NCI-H524 treated with DMSO at 0.1 percent for 48 hours (cell line): ENCODE measurements at places on chromosomes 16 and 17.

- DNase-seq, result no peak
These were observed 7.5 kb downstream of the RFFL start for GRCh38 chr17:35056013-35056412.

GRCh38 chr16:79943736-79944135 lies 343.2 kb upstream of the MAF start:
- DNase-seq, result no peak

GRCh38 chr17:3699951-3700350 lies 4.0 kb upstream of the P2RX5 start:
- no peak for DNase-seq

DNA sequence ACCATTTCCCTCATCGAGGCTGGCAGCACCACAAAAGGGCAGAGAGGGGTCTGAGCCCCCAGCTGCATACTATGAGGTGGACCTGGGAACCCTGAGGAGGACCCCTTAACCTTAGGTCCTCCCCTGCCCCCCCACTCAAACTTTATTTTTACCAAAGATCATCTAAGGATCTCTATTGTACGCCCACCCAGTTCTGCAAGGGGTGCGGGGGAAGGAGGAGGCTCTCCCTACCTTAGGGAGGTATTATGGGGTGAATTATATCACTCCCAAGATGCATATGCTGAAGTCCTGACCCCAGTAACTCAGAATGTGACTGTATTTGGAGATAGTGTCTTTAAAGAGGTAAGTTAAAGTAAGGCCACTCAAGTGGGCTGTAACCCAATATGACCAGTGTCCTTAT lies 26.8 kb upstream of the EMP2 start:
- no peak for DNase-seq

DNA sequence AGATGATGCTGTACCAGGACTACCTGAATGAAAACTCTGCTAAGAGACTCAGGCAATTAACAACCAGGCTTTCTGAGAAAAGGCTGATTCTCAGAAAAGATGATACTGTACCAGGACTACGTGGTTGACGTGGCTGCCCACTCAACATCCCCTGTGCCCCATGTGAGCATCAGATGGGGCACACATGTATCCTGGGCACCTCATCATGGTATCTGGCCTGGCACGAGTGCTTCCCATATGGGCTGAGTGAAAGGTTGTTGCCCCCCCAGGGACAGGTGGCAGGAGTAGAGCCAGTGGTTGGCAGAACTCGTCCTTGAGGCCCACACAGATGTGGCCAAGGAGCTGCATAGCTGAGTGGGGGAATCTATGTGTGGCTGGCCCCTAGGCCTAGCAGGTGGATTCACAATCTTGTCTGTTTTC lies 3.5 kb upstream of the CES4A start:
- no peak for DNase-seq

DNA sequence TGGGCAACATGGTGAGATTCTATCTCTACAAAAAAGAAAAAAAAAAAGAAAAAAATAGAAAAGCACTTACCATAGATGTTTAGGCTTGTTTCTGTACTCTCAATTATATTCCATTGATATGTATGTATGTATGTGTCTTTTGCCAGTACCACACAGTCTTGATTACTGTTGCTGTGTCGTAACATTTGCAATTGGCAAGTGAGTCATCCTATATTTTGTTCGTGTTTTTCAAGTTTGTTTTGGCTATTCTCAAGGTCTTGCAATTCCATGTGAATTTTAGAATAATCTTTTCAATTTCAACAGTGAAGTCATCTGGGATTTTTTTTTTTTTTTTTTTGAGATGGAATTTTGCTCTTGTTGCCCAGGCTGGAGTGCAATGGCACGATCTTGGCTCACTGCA lies 19.3 kb downstream of the SPECC1 start:
- no peak for DNase-seq

DNA sequence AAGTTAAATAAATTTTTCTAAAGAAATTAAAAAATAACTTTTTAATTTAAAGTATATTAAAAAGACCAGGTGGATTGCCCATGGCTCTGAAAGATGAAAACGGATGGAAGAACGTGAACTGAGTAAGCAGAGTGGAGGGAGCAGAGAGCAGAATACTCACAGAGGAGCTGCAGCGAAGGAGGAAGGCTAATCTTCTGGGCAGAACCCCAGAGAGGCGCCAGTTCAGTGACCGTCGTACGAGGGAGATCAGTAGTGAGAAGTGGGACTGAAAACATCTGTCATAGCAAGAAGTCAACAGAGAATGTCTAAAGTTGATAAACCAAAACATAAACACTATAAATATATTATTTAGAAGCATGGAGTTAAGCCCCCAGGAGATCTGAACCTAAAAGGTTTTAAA lies 34.9 kb downstream of the UBE2G1 start:
- peak; percentile 3 for DNase-seq

DNA sequence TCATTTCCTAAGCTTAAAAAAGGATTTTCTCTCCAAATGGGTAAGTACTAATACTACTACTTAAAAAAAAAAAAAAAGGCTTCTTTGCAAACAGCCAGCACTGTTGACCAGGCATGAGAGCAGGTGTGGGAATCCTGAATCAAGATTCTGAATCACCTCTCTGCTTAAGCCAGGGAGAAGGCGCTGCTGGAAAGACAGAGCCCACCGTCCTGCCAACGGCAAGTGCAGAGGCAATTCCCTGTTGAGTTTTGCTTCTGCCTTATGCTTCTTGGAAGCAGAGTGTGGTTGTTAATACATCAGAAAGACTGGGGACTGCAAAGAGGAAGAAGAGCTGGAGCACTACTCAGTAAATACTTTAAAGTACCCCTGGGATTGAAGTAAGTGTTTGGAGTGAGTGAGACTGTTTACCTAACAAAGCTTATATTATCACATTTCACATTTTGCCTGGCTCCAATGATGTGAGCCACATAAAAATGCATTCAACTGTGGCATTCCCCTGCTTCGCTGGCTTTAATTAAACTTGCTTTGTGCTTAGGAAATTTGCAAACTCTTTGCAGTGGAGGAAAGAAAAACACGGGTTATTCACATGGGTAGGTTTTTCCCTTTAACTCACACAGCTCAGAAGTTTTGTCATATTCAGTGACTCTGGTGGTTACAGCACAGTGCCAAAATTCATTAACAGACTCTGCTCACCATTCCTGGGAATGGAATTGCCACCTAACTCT lies 86.0 kb upstream of the KIF2B start:
- DNase-seq, result no peak

DNA sequence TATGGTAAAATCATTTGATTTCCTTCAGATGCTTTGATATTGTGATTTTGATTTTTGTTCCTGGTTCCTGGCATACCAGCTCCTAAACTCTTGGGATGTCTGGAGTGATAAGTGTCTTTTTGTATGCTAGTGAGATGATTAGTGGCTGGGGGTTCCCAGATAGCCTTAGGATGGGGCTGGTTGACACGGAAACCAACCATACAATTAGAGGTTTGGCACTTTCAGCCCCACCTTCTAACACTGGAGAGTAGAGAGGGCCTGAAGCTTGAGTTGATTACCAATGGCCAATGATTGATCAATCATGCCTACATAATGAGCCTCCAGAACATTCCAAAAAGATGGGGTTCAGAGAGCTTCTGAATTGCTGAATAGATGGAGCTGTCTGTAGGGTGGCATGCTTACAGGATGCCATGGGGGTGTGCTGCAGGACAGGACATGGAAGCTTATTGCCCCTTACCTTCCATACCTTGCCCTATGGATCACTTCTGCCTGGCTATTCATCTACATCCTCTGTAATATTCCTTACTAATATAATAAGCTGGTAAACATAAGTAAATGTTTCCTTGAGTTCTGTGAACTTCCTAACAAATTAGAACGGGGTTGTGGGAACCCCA lies 22.8 kb downstream of the RNF112 start:
- no peak for DNase-seq
